ENCODE measurements at places on chromosomes 4 and X.

DNA sequence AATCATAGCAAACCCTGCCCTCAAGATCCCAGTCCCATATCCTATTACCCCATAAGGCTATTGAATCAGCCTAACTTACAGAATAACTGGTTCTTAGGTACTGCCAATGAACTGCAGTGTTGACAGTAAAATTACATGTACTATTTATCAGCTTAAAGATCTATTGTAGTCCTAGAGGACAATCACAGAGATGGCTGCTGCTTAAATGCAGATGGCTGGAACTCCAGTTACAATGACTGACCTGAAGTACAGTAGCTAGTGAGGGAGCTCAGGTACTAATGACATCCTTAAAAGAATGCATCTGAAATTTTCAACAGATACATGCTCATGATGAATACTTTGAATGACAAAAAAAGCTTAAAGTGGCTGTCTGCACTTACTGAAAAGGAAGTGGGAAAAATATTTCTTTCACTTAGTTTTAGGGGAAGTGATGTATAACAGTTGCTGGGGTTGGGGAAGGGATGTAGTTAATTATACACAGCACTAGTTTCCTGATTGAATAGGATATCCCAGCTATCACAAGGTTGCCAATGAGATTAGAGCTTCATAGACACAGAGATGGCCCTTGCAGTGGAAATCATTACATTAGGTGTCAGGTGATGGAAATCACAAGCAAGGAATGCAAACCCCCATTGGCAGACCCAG lies 42.0 kb downstream of the USP26 start:
- no peak for DNase-seq

DNA sequence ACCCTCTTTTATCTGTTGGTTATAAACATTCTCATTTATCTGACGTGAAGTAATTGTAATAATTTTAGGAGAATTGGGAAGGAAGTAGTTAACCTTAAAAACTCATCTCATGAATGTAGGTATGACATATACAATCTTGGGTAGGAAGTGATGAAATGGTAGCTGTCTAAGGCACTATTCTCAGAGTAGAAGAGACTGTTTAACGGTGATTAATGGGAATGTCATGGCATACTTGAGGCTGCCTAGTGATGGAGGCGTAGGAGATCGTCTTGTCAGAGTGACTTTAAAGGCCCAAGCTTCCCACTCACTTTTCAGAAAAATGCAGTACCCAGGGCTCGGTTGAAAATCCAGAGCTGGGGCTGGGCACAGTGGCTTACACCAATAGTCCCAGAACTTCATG lies 19.4 kb upstream of the AGA start:
- DNase-seq = no peak

DNA sequence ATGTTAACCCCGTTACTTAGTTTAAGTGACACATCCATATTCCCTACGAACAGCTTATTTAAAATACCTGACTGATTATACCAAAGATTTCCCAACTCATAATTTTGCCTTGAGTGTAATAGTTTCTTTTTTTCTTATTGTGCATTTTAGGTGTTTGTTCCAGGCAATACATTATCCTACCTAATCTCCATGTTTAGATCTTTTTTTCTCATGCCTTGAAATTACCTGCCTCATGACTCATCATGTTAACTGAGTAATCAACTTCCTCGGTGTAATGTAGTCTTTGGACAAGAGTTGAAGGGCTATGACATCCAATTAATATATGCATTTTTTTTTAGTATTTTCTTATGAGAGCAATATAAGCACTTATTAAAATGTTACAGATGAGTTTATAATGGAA lies 228.7 kb upstream of the ANKRD50 start:
- DNase-seq = no peak

DNA sequence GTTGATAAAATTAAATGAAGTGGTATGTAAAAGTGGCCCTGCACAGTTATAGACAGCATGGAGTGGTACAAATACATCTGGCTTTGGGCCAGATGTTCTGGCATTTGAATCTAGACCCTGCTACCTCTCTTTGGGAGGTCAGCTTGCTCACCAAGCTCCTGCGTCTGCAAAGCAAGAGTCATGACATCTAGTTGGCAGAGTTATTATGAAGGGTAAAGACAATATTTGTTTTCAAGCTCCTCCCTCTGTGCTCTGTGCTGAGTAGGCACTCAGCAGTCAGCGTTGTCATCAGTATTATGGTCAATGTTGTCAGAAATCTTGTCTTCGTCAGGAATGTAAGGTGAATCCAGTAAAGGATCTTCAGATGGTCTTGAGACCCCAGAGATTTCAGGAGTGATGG lies 55.8 kb downstream of the CCNI start:
- DNase-seq = no peak

- no peak for DNase-seq
Observed at GRCh38 chrX:9267415-9267814, 197.4 kb upstream of the TBL1X start.
